ENCODE measurements at places on chromosomes 1 and 21.

- DNase-seq, result peak; percentile 56
These were observed 101.4 kb upstream of the VAMP3 start for GRCh38 chr1:7669559-7670311.

- DNase-seq, result no peak
These were observed 87.9 kb downstream of the RGS7 start for GRCh38 chr1:241269116-241269515.

- DNase-seq, result no peak
These were observed 7.3 kb upstream of the SERINC2 start for GRCh38 chr1:31405578-31406245.

GRCh38 chr1:53366901-53367502 is 39.1 kb upstream of the LRP8 start:
- peak; percentile 27 for DNase-seq

DNA sequence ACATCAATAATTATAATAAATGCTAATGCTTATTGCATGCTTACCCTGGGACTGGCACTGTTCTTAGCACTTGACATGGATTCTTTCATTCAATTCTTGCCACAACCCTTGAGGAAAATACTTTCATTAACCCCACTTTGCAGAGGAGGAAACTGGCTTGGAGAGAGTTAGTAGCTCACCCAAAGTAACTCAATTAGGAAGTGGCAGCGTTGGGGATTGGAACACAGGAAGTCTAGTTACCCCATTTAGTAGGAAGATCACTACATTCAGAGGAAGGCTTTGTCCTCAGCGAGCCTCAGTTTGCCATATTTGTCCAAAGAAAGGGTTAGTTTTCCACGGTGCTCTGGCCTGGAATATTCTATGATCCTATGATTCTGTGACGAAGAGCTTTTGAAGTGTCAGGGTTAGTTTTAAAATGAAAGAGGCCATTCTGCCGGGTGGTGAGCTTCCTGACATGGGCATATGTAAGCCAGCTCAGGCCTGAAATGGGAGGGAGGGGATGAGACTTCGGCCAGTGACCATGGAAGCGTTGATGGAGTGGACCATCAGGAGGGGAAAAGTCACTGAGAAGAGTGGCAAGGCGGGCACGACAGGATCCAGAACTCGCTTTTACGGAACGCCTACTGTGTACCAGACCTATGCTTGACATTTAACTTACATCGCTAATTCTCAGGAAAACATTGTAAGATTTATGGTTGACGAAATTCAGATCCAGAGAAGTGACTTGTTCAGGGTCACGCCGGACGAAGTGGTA is 28.2 kb upstream of the EPB41 start:
- DNase-seq, result peak; percentile 45

DNA sequence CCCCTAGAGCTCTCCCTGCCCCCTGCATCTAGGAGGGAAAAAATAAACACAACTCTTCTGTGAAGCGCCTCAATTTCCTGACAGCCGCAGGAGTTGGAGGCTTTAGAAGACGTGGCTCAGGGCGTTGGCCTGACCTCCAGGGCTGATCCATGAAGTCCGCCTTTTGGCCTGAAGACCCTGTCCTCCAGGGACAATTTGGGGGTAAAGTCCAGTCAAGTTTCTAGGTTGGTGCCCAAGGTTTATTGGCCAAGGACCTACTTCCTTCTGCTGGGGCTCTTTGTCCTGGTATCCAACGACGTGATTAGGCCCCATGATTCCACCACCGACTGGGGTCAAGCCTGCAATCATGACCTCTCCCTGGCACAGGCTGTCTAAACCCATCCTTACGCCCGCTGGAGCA is 54.9 kb downstream of the PTPRF start:
- no peak for DNase-seq

DNA sequence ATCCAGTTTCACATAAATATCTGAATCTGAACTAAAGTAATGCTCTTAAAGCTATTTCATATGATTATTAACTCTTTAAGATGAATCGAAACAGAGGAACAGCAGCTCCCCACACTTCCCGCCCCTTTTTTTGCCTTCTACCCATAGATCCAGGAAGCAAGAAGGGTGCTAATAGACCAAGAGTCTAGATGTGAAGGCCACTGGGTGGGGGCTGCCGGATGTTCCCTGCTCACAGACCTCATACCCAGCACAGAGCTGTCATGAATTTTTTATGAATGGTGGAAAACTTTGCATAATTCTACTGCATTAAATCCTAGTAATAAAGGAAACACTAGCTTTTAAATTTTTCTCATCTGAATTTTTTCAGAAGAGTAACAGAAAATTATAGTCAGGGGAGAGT is 283.9 kb upstream of the SGIP1 start:
- DNase-seq, result no peak

DNA sequence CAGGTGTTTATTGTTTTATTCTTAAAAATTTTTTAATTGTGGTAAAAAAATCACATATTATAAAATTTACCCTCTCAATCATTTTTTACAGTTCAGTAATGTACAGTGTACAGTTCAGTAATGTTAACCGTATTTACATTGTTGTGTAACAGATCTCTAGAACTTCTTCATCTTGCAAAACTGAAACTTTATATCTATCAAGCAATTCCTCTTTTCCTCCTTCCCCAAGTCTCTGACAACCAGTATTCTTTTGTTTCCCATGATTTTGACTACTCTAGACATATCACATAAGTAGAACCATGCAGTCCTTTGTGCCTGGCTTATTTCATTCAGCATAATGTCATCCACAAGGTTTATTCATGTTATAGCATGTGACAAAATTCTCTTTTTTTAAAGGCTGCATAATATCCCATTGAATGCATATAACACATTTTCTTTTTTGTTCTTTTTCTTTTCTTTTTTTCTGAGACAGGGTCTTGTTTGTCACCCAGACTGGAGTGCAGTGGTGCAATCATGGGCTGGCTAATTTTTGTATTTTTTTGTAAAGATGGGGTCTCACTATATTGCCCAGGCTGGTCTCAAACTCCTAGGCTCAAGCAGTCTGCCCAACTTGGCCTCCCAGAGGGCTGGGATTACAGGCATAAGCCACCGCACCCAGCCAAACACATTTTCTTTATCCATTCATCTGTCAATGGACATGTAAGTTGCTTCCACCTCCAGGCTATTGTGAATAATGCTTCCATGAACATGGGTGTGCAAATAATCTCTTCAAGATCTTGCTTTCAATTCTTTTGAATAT is 17.2 kb upstream of the RCSD1 start:
- DNase-seq, result no peak

DNA sequence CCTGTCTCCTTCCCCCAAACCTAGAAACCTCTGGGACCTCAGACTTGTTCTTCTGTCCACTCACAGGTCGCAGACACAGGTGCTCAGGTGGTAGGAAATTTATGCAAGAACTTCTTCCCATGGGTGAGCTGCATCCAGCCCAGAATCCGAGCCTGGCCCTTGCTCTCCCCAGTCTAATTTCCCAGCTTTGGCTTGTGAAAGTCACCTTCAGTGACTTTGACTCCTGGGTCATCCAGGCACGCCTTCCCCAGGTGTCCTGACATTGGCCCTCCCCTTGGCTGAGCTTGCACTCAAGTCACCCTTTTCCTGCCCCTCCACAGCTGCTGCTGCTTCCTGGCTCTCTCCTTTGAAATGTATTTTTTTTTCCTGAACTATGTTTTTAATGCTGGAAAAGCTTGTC is 6.6 kb downstream of the IPO13 start:
- DNase-seq, result no peak
